ENCODE measurements at places on chromosomes 5 and 9.

- H3K4me3 ChIP-seq, result no peak overlapping the region
- no peaks in the 10 kb centered on the region for H3K27me3 ChIP-seq
- DNase-seq, result no peak
- no peak overlapping the region for H3K27ac ChIP-seq
Observed at GRCh38 chr5:98349251-98349989, 424.0 kb upstream of the RGMB start.

- no peaks in the 10 kb centered on the region for H3K36me3 ChIP-seq
- no peak overlapping the region for H3K27ac ChIP-seq
- H3K4me3 ChIP-seq, result no peak overlapping the region
- H3K27me3 ChIP-seq, result no peaks in the 10 kb centered on the region
- no peak for DNase-seq
Observed at GRCh38 chr9:110340306-110340705, 2.6 kb upstream of the TXNDC8 start.

DNA sequence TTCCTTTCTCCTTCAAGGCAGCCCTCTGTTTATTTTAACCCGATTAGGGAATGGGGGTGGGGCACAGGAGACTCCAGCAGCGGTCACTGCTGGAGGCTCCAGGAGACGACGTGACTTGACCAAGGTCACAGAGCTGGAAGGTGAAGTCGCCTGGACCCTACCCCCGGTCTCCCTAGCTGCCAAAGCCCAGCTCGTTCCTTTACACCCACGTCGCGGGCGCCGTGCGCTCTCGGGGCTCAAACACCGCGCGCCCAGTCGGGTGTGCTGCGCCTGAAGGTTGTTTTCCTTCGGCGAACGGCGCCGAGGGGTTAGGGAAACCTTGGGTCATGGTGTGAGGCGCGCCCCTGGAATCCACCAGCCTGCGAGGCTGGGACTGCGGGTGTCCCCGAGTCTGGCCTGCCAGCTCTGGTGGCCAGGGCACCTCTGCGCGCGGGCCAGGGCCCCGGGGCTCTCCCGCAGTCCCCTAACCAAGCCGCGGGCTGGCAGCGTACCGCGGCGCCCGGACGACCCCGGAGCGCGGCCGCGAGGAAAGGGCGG is 747 bp upstream of the UNC5A start:
- H3K27ac ChIP-seq, result no peak overlapping the region
- H3K4me1 ChIP-seq, result no peaks in the 10 kb centered on the region
- peak overlapping the region; percentile 18 for H3K4me3 ChIP-seq
- no peaks in the 10 kb centered on the region for H3K36me3 ChIP-seq
- no peak for DNase-seq
- peaks cover 85% of the 10 kb centered on the region for H3K27me3 ChIP-seq

- H3K36me3 ChIP-seq, result no peaks in the 10 kb centered on the region
- no peaks in the 10 kb centered on the region for H3K27me3 ChIP-seq
Observed at GRCh38 chr9:107086460-107086859, 196.6 kb upstream of the RAD23B start.

DNA sequence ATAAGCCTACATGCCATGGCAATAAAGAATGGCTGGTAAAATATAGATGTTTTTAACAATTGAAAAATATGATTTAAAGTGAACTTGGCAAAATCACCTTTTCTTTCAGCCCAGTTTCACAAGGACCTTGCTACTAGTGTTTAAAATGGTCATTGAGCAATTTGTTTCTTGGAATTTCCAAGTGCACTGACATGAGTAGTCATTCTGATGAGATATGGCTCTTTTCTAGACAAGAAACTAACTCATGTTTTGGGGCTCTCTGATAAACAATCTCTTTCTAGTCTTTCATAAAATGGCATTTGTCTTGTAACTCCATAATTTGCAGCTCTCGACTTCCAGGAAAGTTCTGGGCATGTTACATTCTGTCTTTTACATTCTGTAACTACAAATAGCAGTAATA is 176.8 kb downstream of the NR2F1-AS1 start:
- no peak overlapping the region for H3K4me3 ChIP-seq
- H3K36me3 ChIP-seq, result no peaks in the 10 kb centered on the region
- no peaks in the 10 kb centered on the region for H3K4me1 ChIP-seq
- no peaks in the 10 kb centered on the region for H3K27me3 ChIP-seq
- no peak overlapping the region for H3K27ac ChIP-seq

GRCh38 chr9:72257814-72258213 is 107.2 kb downstream of the ZFAND5 start:
- H3K27ac ChIP-seq, result no peak overlapping the region
- H3K27me3 ChIP-seq, result no peaks in the 10 kb centered on the region
- no peak for DNase-seq
- H3K4me1 ChIP-seq, result no peaks in the 10 kb centered on the region

- peak; percentile 96 for DNase-seq
Observed at GRCh38 chr9:91422758-91423711, 597 bp downstream of the NFIL3 start.

GRCh38 chr9:130789747-130790672 is 45.0 kb upstream of the ABL1 start:
- H3K4me1 ChIP-seq, result peaks cover 25% of the 10 kb centered on the region
- H3K27me3 ChIP-seq, result no peaks in the 10 kb centered on the region
- DNase-seq, result no peak
- H3K36me3 ChIP-seq, result no peaks in the 10 kb centered on the region
- H3K27ac ChIP-seq, result no peak overlapping the region
- H3K4me3 ChIP-seq, result no peak overlapping the region

- no peaks in the 10 kb centered on the region for H3K4me1 ChIP-seq
- H3K36me3 ChIP-seq, result no peaks in the 10 kb centered on the region
- no peak overlapping the region for H3K27ac ChIP-seq
Observed at GRCh38 chr5:27388755-27389154, 350.4 kb upstream of the CDH9 start.

DNA sequence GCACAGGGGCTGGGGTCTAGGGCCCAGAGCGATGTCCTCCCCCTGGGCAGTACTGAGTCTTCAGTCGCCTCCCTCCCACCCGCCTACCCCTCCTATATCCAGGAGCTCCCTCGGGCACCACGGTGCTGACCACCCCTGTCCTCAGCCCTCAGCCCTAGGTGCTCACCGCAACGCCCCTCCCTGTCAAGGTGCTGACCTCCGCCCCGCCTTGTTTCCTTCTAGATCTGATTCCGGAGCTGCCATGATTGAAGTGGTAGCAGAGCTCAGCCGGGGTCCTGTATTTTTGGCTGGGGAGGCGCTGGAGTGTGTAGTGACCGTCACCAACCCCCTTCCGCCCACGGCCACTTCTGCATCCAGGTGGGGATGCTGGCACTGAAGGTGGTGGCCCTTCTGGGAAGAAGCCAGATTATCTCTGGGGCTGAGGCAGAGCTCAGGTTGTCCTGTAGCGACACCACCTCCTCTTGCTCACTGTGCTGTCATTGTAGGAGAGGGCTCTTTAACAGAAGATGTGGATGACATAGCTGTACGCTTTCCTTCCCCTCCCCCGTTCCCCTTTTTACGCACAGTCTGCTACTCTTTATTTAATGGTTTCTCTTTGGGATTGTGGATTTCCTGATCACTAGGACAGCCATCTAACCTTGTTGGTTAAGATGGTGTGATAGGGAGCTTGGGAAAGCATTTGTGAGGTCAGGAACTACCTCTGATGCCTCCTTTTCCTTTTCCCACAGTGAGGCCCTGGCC is 598 bp downstream of the RGP1 start:
- H3K4me1 ChIP-seq, result no peaks in the 10 kb centered on the region
- no peak for DNase-seq
- no peaks in the 10 kb centered on the region for H3K27me3 ChIP-seq
- H3K27ac ChIP-seq, result peak overlapping the region; percentile 91
- H3K36me3 ChIP-seq, result peaks cover 34% of the 10 kb centered on the region
- peak overlapping the region; percentile 87 for H3K4me3 ChIP-seq

DNA sequence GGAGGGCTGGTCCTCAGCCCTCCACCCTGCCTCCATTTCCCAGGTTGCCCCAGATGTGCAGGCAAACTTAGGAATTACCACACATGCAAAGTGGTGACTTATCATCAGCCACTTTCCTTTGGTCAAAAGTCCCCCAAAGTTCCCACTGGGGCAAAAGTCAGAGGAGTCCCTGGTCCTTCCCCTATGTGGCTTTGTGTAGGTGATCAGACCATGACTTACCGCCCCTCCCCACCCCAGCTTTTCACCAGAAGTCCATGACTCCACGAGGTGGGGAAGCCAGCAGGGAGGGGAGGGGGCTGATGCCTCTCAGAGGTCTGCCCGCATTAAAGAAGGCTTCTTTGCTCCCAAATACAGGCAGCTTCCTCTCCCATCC is 5.8 kb downstream of the TRAF1 start:
- H3K4me1 ChIP-seq, result peaks cover 30% of the 10 kb centered on the region
- DNase-seq, result no peak
- no peak overlapping the region for H3K4me3 ChIP-seq
- H3K27ac ChIP-seq, result peak overlapping the region; percentile 72
- no peaks in the 10 kb centered on the region for H3K27me3 ChIP-seq

DNA sequence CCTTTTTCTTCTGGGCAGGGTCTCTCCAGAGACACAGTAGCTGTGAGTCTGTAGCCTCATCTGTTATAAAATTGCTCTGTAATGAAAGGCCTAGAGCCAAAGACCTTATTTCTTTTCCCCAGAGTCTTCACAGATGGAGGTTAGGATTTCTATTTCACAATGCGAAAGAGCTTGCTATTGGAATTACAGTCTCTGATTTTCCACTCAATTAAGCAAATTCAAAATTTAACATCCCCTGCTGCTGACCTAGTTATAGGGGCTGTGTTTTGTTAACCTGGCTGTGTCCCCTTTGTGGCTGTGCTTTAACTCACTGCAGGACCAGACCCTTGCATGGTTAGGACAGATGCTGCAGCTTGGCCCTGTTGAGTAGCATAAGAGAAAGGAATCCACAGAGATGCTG is 190.3 kb upstream of the NMUR2 start:
- H3K4me3 ChIP-seq, result no peak overlapping the region
- no peaks in the 10 kb centered on the region for H3K27me3 ChIP-seq
- no peaks in the 10 kb centered on the region for H3K36me3 ChIP-seq
- no peaks in the 10 kb centered on the region for H3K4me1 ChIP-seq
